ENCODE measurements at places on chromosomes 6 and 20.
A peak's percentile ranks its signal among the peaks of the same experiment; 100 is the strongest.

DNA sequence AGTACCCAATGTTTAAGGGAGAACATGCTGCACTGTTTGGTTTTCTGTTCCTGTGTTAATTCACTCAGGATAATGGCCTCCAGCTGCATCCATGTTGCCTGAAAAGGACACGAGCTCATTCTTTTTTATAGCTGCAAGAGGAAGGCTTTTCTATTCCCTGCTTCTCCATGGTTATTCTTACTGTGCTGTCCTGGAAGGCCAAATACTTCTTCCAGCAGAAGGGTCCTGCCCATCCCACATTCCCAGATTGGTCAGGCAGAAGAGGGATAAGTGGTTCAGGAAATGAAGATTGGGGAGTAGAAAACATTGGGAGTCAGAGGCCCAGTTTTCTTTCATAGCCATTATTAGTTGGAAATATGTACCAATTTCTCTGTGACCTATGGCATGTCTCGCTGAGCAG lies 122.4 kb downstream of the TCP11 start:
- DNase-seq, result no peak

GRCh38 chr6:5012519-5012918 lies 8.7 kb upstream of the RPP40 start:
- peak; percentile 86 for DNase-seq

GRCh38 chr20:916125-916799 lies at the start of gene ANGPT4:
TSS of gene ANGPT4 (minus strand) at chr20:916334. CDS start at chr20:916214, 120 bp downstream.
- DNase-seq, result no peak

GRCh38 chr6:40738551-40739193 lies 151.5 kb upstream of the LRFN2 start:
- peak; percentile 51 for DNase-seq

- no peak for DNase-seq
Observed at GRCh38 chr20:45339799-45340198, 8.4 kb downstream of the SDC4 start.

- DNase-seq, result no peak
Observed at GRCh38 chr20:62827311-62828038, 10.6 kb downstream of the COL9A3 start.

DNA sequence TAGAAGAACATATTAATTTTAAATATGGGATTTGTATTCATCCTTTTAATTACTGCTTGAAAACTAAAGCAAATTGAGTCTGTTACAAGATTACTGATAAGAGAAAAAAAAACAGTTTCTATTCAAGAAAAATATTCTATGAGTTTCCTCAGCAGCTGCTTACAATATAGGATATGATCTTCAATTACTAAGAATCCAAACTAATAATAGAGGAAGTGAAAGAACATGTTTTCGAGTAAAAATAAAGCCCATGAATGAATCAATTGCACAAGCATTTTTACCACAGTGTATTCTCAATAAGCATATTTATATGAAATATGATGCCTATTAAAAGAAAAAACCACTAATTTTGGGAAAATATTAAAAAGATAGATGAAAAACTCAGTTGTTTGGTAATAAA lies 63.4 kb downstream of the AHI1 start:
- no peak for DNase-seq

- no peak for DNase-seq
Observed at GRCh38 chr6:136716917-136717715, 75.2 kb downstream of the MAP3K5 start.

- no peak for DNase-seq
Observed at GRCh38 chr6:139186242-139186641, 51.4 kb downstream of the HECA start.

DNA sequence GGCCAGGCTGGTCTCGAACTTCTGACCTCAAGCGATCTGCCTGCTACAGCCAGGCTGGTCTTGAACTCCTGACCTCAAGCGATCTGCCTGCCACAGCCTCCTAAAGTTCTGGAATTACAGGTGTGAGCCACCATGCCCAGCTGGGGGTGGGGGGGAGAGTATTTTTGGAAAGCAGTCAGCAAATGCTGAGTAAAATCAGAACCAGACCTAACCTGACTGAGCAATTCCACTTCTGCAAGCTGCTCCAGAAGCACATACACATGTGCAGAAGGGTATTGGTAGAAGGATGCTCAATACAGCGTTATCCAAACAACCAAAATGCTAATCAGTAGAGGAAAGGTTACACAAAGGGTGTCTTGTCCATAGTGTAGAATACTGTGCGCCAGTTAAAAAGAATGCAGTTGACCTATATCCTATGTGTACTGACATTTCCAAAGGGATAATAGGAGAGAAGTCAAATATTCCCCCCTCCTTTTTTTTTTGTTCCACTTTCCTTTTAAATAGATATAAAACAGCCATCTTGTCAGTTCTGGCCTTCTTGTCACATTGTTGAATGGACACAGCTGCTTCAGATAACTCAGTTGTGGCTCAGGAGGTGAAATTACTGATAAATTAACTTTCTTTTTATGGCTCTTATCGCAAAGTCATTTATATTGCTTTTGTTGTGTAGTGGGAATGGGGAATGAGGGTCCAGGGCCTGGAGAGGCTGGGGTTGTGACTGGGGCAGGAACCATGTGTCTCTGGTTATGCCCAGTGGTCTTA lies 74.6 kb downstream of the DTD1 start:
- no peak for DNase-seq

- no peak for DNase-seq
Observed at GRCh38 chr6:145241721-145242120, 493.6 kb downstream of the EPM2A start.

DNA sequence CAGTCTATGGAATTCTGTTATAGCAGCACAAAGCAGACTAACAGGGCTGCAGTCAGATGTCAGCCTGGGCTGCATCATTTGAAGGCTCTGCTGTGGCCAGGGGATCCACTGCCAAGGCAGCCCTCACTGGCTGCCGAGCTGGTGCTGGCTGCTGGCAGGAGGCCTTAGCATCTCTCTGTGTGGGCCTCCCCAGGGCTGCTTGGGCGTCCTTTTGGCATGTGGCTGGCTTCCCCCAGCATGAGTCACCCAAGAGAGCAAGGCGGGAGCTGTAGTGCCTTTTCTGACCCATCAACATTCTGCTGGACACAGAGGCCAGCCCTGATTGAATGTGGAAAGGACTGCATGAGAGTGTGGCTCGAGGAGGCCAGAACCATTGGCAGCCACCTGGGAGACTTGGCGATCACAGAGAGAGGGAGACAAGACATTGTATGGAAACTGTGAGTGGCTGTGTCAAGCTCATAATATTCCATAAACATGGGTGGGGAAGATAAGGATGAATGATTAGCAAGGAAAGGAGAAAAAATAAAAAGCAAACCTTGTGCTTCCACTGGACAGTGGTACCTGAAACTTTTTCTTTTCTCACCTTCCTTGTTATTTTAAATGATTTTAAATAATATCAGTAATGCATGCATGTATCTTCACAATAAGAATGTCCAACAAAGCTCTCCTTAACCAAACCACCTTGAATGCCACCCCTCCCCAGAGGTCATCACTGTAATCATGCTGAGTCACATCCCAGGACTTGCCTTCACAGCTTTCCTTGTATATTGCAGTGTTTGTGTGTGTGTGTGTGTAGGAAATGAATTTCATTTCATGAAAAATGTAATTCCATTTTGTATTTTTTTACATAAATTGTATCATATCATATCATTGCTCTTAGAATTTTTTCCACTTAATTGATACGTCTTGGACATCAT lies 55.0 kb upstream of the VSX1 start:
- DNase-seq, result peak; percentile 72

All from fibroblast of skin of right quadriceps (primary cell).